Inflammatory macrophage treated with lipopolysaccharide for 4 hours (primary cell): ENCODE measurements at places on chromosomes 6 and 20.

GRCh38 chr6:148448369-148449012 lies 105.9 kb downstream of the SASH1 start:
- peak; percentile 43 for DNase-seq

DNA sequence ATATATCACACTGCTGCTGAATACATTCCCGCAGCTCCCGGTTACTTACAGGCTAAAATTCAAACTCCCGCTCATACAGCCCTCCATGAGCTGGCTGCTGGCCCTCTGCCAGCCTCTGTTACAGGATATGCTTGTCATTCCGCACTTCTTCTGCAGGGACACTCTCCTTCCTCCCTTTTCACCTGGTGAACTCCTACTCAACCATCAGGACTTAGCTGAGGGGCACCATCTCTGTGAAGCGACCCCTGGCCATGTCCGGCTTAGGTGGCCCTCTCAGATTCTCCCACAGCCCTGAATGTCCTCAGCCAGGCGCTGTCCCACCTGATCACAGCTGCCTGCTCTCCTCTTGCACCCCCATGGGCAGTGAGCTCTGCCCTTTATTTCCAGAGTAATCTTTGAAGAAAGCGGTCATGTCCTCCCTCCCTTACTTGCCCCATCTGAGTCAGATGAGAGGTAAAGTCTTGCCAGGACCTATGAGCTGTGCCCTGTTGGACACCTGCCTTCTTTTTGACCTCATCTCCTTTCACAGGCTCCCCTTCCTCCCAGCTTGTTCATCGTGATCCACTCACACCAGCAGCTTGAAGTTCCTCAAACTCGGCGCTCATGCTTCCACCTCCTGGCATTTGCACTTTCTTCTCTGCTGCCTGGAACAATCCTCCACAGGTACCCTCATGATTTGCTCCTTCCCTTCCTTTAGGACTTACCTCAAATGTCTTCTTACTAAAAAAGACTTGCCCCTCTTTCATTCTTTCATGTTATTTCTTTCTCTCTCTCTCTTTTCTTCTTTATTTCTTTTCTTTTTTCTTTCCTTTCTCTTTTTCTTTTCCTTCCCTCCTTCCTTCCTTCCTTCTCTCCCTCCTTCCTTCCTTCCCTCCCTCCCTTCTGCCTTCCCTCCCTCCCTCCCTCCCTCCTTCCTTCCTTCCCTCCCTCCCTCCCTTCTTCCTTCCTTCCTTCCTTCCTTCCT lies 5.6 kb downstream of the CYP24A1 start:
- no peak for DNase-seq

GRCh38 chr6:134015719-134016557 lies 36.5 kb downstream of the SLC2A12 start:
- DNase-seq = no peak

- DNase-seq = no peak
Measured at GRCh38 chr6:11043378-11043960, 636 bp downstream of the ELOVL2 start.

DNA sequence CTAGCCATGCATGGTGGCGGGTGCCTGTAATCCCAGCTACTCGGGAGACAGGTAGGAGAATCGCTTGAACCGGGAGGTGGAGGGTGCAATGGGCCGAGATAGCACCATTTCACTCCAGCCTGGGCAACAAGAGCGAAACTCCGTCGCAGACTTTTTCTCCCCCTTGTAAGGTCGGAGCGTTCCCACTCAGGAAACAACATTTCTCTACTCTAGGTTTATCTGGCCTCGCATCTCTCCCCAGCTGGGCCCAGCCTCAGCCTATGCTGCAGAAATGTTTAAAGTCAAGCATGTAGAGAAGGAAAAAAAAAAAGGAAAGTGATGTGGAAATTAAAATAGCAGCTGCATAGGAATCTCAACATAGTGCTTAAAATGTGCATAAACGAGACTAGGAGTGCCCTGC lies 172.3 kb downstream of the TRIM27 start:
- DNase-seq = no peak
